ENCODE measurements at places on chromosomes 7 and 10.

- no peak for DNase-seq
Observed at GRCh38 chr7:27399791-27400567, 157.4 kb downstream of the EVX1 start.

DNA sequence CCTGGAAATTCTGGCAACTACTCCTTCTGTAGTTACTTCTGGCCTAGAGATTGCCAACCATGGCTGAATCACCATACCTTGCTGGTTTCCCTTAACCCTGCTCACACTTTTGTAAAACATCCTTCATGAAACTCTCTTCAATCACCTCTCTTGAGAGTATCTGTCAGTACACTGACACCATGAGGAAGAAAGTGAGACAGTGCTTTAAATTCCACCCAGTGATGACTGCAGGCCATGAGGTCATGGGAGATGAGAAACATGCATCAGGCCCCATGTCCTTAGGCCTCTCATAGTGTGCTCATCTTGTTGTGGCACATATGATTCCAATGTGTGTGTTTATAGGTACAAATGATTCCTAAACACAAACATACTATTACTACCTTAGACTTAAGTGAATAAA lies 24.6 kb upstream of the NAMPT start:
- DNase-seq, result no peak

GRCh38 chr10:43595739-43596298 lies 10.4 kb upstream of the ZNF485 start:
- DNase-seq, result no peak

DNA sequence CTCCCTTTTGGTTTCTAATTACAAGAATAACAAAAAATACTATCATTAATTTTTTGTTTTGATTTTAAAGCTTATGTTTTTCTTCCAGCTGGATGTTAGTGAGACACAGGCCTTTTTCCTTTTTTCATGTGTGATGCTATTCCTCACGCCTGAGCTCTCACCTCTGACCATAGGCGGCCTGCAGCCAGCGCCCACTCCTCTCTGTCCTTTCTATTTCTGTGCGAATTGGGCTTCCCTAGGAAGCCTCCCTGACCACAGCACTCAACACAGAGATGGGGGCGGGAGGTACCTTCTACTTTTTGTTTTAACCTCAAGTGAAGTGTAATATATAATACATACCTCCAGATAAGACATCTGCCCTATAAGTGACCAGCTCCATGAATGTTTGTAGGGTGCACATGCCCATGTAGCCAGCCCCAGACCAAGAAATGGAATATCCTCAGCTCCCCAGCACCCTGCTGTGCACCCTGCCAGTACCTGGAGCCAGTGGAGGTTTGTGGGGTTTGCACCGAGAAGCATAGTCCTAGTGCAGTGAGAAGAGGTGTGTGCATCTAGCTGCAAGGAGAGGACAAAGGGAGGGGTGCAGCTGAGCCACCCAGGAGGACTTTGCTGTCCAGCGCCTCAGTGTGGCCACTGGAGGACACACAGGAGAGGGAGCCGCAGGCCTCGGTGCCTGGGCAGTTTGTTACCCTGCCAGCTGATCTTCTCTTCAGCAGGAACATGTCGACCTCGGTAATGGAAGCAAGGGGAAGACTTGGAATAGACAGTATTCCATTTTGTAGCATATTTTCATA lies 38.5 kb downstream of the BNIP3 start:
- DNase-seq, result no peak

DNA sequence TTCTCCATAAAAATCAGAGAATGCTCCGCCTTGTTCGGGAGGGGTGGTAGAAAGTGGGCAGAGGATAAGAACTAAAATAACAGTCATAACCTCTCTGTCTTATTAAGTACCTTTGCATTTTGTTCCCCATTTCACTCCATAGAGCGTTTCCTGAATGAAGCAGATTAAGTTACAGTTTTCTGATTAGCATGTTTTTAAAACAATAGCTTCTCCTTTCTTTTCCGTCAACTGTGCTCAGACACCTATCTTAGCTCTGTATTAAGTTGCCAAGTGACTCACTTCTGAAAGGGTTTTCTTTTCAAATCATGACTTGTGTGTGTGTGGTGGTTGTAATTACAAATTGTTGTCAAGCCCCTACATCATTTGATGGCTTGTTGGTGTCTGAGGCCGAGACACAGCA lies 1.4 kb downstream of the HABP2 start:
- no peak for DNase-seq

GRCh38 chr10:70432561-70433263 lies 8.8 kb downstream of the NODAL start:
- no peak for DNase-seq

DNA sequence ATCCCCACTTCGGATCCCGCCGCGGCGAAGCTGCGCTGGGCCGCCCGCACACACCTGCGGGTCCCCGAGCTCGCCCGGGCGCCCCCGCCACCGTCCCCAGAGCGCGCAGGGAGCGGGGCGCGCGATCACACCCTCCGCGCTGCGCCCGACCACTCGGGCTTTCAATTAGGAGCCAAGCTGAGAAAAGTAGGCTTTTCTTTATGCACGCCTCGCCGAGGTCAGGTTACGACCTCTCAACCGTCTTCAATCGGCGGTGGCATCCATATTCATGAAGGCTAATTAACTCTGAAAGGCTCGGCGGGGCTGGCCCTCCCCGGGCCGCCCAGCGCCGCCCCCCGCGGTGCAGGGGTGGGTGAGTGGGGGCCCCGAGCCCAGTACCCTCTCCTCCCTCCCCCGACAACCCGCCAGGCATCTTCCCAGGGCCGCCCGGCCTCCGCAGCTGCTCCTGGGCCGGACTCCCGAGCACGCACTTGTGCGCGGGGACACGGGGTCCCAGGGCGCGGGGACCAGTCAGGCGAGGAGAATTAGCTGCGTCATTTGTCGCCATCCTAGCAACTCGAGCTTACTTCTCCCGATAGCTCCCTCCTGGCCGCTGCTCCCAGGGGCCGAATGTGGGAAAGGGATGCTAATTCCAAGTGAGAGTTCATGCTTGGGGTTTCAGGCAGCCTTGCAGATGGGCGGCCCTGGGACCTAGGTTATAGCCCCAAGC lies 155.5 kb upstream of the LYZL2 start:
- DNase-seq, result no peak

DNA sequence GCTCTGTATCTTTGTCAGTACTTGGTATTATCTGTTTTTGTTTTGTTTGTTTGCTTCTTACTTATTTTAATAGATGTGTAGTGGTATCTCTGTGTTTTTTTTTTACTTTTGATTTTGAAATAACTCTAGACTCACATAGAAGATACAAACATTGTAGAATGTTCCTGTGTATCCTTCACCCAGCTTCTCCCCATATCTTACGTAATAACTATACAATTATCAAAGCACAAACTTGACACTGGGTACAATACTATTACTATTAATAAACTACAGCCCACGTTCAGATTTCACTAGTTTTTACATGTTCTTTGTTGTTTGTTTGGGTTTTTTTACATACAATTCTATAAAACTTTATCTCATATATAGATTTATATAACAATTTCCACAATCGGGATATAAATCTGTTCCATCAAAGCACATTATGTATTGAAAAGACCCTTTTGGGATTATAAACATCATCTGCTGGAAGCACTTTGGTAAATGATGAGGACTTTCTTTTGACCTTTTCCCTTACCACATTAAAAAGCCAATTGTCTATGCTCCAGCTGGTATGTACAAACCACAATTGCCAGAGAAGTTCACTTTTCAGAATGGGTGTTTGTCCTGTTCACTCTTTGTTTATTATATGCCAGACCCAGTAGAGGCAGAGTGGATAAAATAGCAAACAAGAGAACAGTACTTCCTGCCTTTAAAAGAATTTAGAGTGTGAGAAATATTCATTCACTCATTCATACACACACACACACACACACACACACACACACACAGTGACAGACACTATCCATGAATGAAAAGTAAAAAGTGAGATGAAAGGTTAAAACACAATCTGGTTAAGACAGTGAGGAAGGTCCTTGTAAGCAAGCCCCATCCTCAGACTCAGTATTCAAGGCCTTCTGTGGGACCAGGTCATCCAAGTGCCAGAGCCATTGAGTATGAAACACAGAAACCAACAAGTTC lies 113.0 kb downstream of the SGMS1 start:
- DNase-seq, result no peak

DNA sequence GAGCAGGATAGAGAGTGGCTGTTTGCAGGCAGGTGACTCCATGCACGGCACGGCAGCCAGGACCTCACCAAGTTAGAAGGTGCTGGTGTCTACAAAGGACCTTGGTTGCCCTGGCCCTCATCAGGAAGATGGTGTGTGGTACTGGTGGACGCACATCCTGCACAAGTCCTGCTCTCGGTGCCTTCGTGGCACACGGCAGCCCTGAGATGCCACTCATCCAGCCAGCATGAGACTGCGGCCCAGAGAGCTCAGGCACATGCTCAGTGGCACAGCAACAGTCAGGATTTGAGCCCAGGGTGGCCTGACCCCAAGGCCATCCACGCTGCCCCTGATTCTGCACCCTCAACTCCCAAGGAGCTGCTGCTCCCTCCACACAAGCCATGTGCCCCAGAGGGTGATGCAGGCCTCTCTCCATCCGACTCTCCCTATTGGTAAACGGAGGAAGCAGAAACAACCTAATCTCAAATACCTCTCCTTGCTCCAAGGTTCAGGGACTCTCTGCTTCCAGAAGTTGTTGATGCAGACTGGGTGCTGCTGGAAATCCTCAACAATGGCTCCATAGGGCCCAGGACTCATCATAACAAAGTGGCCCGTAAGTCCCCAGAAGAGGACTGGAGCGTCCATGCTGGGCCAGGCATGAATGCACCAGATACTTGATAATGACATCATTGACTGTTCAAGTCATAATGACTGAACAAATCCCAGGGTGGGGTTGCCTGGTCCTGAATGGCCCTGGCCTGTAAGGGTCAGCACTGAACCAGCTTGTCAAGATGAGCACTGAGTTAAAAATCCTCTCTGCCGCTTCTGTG lies 93.6 kb downstream of the ARHGAP22 start:
- no peak for DNase-seq

DNA sequence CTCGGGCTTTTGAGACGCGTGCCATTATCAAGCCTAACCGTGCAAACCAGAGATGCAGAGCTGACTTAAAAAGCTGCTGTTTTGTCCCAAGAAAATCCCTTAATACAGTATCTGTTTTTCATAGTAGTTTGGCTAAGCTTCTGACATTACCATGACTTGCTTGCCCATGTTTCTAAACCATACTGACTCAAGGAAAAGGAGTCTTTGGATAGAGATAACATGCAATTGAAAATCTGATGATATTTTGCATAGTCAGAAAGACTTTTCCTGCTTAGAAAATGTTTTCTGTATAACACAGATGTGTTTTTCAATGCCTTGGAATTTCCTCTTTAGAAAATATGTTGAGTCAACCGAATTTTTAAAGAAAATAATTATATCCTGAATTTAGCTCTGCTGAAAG lies 21.5 kb upstream of the AKR1E2 start:
- DNase-seq, result no peak

GRCh38 chr10:13402021-13402420 lies 53.9 kb upstream of the SEPHS1 start:
- DNase-seq, result no peak
